ENCODE measurements at places on chromosomes 12 and 14. TPM values are rescaled to one million over a fixed set of nuclear protein-coding genes. Genes with fewer than 3 reads are reported as not detected.

- DNase-seq = peak; percentile 85
Observed at GRCh38 chr14:103628221-103628683, 759 bp upstream of the KLC1 start.

GRCh38 chr14:44316647-44317440 is 190.2 kb downstream of the FSCB start:
- DNase-seq = no peak

DNA sequence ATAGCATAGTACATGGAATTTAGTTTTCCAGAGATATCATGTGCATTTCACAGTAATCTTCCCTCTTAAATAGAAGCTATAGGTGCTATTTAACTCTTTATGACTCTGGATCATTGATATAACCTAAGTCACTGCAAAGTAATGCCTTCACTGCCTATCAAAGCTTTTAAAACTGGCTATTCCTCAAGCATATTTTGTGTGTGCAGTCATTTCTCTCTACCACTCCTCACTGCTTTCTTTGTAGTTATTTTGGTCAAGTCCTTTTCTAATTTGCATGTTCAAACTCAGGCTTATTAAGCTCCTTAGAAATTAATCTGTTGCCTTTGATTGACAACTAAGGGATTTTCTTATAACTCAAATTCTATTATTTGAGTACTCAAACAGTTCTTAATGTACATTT is 79.4 kb upstream of the PLEKHG7 start:
- no peak for DNase-seq

GRCh38 chr12:64139021-64139420 is 83.1 kb downstream of the KICS2 start:
- no peak for DNase-seq

TCL1B gene
- not detected for total RNA-seq

Measured in psoas muscle (tissue), 8 donors.